C1 segment of cervical spinal cord (tissue), 14 donors: ENCODE measurements at places on chromosomes 6 and 20.

DNA sequence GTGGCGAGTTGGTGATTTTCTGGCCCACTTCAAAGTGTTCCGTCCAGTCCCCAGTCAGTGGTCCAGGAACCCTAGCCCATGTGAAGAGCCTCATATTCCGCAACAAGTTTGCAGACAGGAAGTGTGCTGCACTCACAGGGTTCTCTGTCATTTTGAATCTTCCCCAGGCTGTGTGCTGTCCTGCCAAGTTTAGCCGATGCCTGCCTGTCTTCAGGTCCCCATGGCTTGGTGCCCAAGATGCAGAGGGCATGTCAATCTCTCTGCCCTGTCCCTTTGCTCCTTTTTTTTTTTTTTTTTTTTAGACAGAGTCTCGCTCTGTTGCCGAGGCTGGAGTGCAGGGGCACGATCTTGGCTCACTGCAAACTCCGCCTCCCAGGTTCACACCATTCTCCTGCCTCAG is 69.9 kb upstream of the ATXN1 start:
- DNase-seq = no peak

DNA sequence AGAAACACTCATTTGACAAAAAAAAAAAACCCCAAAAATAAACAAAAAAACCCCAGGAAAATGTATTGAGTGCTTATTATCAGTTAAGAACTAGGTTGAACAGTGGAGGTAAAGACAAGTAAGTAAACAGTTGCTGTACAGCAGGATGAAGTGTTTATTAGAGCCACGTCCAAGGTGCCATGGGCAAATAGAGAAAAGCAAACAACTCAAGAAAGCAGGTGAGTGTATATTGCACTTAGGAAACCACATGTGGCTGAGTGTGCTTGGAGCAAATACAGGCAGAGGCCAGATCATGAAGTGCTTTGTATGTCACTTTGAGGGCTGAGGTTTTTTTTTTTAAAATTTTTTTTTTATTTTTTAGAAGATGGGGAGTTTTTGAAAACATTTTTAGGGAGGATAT is 98.3 kb downstream of the MACROD2 start:
- DNase-seq = no peak

DNA sequence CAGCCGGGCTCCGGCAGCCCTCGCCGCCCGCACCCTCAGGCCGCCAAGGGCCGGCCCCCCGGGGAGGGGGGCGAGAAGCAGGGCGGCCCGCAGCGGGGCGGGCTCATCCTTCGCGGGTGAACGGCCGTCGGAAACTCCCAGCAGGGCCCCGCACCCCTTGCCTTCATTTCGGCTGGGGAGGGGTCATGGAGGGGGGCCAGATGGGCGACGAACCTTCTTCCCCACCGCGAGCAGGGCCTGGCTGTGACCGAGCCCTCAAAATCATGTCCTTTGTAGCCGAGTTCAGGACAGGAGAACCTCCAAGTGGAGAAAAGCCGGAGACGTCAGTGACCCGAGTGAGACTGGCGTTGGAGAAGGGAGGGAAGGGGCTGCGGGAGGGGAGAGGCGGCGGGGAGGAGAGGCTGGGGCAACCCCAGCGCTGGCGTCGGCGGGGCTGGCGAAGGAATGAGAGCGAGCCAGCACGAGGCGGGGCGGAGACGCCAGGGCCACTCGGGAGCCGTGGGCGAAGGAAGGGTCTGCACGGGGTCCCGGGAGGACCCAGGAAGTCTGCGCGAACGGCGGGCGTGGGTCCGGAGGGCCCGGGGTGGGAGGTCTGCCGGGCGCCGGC is 571 bp upstream of the FOXC1 start:
- no peak for DNase-seq

DNA sequence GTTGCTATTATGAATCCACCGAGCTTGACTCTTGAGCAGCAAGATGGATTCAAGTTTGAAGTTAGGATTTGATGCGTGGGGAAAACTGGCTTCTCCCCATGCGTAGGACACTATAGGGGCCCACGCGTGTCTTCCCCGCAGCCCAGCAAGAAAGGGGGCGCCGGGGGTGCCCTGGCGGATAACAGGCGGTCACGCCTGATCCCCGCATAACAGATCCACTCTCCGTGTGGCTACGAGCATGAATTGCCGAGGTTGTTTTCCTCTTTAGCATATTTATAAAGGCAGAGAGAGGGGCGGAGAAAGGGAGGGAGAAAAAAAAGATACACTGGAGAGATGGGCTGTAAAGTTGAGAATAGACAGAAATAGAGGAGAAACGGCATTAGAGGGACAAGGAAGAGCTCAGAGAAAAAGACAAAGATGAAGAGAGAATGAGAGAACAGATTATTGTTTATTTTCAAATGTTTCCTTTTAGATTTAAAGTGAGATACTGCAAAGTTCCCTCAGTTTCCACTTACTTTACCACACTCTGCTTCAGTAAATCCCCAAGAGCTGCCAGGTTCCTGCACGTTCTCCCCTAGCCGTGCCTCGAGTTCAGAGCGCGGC is 32.0 kb downstream of the TFAP2A start:
- DNase-seq = no peak

GRCh38 chr6:154996841-154997311 is 1.8 kb downstream of the TIAM2 start:
- DNase-seq = no peak
